BE2C (cell line): ENCODE measurements at places on chromosomes 3 and 15.

DNA sequence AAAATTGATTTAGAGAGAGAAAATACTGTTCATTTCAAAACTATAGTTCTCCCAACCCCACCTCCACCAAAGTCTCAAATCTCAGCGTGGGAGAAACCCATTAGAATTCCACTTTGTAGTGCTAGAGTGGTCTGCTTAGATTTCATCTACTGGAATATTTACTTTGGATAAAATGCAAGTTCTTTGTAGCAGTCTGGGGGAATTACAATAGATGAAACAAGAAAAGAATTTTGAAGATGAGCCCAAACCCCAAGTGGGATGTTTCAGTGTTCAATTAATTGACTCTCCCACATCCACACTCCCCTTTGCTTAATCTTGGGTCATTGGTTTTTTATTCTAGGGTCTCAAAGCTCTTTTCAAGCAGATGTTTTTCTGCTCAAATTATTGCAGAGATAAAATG is 97.8 kb downstream of the RPL22L1 start:
- no peak for DNase-seq

DNA sequence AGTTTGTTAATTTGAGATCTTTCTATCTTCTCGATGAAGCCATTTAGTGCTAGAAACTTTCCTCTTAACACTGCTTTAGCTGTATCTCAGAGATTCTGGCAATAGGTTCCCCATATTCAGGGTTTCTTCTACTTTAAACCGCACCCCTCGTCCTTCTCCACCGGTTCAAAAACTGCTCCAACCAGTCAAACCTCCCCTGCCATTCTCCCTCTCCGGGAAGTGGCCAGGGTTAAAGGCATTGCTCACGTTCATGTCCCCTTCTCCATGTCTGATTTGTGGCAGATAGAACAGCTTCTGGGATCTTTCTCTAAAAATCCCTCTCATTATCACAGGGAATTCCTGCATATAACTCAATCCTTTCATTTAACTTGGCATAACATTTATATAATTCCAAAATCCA is 14.4 kb downstream of the ALDH1L1 start:
- no peak for DNase-seq

- DNase-seq, result no peak
Measured at GRCh38 chr3:145483992-145484391, 677.0 kb downstream of the PLOD2 start.

GRCh38 chr3:177589911-177590381 is 392.7 kb upstream of the TBL1XR1 start:
- no peak for DNase-seq

DNA sequence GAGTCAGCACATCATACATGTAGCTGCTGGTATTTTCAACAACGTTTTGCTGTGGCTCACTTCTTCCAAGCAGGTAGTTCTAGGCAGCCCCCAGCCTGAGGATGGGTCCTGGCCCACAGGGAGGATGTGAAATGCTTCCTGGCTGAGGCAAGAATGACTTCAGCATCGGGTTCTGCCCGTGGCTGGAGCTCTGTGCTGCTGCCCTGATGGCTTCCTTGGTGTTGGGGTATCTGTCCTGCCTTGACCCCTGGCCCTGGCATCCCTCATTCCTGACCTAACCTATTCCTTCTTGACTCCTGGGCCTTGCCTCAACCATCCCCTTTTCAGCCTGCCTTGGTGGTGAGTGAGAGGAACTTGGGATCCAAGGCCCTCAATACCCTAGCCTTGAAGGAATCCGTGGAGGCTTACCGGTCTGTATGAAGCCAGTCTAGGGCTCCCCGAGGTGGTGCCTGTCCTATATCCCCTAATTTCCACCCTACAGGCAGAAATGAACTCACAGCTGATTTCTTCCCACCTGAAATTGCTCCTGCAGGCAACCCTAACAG is 300.6 kb downstream of the TLE3 start:
- DNase-seq, result no peak
